ENCODE measurements at places on chromosomes 4 and X.

DNA sequence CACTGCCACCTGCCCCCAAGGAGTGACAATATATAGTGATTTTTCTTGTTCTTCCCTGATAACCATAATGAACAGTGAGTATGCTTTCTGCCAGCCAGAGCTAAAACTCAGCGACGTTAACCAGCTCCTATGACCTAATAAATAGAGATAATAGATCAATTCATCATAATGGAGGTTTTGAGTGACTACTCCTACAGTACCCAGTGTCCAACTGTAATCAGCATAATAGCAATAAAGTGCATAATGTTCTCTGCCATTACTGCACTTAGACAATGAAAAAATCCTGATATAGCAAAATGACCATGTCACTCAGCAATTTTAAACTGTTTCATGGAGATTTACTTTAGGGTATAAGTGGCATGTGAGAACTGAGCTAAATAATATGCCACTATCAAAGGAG, 20.7 kb upstream of the TXLNG start:
- DNase-seq = no peak

DNA sequence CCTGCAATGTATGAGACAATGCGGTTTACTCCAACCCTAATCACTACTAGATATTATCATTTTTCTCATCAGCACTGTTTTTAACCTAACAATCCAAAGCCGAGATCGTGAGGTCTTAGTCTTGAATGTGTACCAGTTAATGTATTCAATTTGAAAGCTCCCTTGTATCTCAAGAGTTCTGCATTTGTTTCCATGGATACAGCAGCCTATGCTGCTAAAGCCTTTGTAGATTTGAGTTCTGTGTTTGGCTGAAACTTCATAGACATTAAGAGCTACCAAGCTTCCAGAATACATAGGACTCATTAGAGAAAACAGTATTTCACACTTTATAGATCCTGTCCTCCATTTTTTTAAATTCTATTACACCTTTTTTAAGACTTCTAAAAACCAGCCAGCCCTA, 39.9 kb downstream of the SLC9A6 start:
- no peak for DNase-seq

DNA sequence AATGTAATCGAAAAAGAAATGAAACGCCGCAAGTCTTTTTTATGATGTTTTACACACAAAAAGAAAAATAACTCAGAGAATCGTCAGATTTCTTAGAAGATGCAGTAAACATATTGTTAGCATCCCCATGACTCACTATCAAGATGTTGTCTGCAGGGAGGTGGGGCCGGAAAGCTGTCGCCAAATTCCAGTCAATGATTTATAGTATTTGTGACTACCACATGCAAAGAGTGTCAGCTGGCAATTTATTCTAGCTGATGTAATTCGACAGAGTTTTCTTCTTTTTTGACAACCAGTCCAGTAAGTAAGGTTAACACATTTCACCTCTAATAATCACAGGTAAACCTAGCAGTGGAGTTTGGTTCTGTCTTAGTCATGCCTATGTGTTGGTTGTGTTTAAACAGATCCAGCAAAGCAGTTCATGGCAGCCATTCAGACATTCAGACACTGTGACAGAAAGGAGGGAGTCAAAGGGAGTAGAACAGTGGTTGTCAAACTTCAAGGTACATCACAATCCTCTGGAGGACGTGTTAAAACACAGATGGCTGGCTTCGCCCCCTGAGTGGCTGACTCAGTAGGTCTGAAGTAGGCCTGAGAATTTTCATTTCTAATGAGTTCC, 19.8 kb upstream of the PPP1R2C start:
- peak; percentile 3 for DNase-seq

DNA sequence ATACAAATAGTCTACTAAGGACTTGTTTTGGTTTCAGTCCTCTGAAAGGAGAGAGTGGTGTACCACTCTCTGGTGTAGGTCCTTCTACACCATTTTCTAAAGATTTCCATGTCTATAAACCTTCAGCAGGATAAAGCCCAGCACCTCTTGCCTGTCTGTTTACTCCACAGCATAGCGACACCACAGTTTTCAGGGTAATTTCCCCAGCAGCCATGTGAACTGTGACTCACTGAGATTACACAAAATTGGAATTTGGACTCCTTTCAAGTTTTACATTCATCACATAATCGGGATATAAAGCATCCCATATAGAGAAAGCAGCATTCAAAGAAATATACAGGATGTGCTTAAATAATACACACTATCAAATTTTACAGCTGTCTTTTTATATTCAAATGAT, 229.6 kb downstream of the PRDM5 start:
- DNase-seq = peak; percentile 83

- no peak for DNase-seq
These were observed 78.6 kb upstream of the LDB2 start for GRCh38 chr4:16977081-16977480.

DNA sequence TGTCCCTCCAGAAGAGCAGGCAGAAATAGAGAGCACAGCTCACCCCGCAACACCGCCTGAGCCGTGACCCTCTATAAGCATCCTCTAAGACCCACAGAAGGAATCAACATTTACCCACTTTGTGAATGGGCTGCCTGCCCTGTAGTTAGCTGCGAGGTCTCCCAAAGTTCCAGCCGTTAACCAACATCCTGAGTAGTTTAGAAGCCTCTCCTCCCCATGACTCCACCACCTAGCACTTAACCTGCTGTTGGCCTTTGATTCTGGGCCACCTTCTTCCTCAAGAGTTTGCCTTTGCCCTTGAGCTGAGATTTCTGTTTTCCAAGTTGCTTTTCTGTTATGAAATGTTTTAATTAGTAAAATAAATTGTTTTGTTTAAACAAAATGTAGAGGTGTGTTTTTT, 75.8 kb downstream of the NUDT10 start:
- DNase-seq = no peak

DNA sequence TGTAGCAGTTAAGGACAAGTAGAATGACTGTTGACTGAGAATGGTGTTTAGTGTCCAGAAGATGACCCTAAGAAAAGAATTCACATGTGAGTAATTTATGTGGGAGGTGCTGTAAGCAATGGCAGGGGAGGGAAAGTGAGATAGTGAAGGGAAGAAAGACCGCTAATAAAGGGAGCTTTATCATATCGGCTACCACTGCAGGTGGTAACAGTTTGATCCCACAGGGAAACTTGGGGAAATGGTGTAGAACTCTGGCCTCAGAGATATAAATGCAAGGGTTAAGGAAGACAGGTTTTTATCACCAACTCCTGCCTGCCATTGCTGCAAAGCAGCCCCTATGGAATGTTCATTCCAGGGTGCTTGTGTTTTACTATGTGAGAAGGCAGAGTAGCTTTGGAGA, 489.6 kb downstream of the STPG2 start:
- DNase-seq = no peak

All from RKO (cell line).